Left cardiac atrium (tissue), 4 donors: ENCODE measurements at places on chromosomes 12 and 14.

GRCh38 chr14:77000340-77001270, 27.9 kb downstream of the IRF2BPL start:
- peak; percentile 48 for DNase-seq

- DNase-seq = peak; percentile 65
Measured at GRCh38 chr12:25151476-25151875, 43.5 kb downstream of the DNAI7 start.

DNA sequence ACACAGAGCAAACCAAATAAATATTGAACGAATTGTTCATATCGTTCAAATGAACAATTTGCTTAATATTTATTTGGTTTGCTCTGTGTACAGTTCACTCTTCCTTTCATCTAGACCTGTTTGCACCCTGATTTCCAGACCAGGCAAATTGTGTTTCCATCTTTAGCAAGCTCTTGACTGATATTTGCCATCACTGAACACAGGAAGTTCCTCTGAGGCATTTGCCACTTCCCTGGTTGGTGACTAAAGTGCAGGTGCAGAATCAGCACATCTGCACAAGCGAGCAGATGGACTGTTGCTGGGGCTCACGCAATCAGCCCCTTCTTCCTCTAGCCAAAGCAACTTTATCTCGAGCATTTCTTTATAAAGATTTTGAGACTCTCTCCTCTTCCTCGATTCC, 112.9 kb downstream of the DAAM1 start:
- DNase-seq = no peak

DNA sequence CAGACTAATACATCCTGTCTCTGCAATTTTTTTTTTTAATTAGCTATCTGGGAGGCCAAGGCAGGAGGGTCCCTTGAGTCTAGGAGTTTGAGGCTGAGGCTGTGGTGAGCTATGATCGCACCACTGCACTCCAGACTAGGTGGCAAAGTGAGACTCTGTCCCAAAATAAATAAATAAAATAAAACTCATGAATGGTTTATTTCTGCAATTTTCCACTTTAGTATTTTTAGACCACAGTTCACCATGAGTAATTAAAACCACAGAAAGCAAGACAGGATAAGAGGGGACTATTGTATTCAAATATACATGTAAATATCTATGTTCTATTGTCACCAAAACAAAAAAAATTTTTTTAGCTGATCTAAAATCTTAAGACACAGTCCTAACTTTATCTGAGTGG, 17.8 kb downstream of the TAOK3 start:
- no peak for DNase-seq

DNA sequence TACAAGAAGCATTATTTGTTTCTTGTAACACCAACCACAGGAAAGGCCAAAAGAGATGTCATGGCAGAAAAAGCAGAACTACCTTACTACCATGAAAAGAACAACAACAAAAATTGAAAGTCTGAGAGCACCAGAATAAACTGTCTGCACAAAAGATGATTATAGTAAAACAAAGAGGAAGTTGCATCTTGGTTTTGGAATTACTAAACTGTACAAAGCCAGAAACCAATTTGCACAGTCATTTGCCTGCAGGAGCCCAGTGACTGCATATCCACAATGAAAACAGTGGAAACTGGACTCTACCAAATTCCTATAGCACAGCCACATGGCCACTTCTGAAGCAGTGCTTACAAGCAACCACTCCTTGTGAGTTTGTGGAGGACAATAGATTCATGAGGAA, 276.2 kb downstream of the SSPN start:
- DNase-seq = no peak

DNA sequence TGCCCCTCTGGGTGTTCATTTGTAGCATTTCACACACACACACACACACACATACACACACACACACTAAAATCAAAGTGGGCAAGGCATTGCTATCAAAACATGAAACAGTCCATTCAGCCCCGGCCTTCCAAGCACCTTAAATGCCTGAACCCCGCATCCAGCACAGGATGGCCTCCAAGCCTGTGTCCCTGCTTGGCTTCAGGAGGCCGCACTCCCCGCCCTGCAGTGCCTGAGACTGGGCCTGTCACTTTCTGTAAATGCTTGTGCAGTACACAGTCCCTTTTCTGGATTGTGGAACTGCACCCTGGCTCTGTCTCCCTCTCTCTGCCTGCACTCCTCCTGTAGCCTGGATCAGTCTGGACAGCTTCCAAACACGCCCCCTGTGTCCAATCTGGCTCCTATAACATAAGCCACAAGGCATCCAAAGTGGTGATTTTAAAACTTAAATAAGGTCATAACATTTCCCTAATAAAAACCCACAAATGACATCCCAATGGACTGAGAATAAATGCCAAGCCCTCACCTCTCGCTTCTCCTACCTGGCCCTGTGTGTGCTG, 972.2 kb upstream of the TMEM132C start:
- no peak for DNase-seq

DNA sequence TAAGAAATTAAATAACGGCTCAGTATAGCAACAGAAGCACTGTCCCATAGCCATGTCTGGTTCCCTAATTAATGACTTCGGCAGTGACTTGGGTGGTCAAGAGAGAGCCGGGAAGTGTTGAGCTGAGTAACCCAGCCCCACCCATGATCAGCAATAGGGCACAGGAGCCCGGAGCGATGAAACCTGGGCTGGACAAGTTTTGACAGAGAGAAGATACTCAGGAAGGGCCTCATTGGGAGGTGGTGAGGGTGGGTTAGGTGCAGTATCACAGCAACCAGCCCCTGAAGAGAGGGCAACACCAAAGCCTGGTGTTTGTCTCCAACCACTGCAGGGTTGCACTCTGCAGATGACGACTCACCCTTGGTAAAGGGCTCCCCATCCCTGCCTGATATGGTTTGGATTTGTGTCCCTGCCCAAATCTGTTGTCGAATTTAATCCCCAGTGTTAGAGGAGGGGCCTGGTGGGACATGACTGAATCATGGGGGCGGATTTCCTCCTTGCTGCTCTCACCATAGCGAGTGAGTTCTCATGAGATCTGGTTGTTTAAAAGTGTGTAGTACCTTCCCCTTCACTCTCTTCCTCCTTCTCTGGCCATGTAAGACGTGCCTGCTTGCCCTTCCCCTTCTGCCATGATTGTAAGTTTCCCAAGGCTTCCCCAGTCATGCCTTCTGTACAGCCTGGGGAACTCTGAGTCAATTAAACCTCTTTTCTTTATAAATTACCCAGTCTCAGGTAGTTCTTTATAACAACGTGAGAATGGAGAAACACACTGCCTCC, 124.9 kb upstream of the MED13L start:
- DNase-seq = no peak

DNA sequence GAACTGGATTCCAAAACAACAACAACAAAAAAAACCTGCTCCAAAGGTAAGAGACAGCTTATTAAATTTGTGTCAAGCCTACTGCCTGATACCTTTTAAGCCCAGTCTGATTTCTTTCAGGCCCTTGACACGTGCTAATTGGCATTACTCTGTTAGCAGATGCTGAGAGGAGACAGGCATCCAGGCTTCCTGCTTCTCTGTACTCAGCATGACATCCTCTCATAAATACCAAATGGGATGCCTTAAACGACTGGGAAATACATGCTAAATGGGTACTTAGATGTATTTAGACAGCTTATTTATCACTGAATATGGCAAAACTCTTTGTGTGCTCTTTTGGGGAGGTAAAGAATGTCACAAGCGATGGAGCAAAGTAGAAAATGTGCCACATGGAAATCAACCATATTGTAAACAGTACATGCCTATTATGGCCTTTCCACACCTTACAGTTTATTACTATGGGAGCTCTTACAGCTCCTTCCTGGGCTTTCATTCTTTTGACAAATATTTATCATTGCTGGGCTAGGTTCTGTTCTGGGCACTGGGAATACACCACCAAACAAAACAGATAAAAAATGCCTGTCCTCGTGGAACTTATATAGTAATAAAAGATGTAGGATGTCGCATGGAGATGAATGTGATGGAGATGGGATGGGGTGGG, 11.5 kb upstream of the PCED1B start:
- DNase-seq = no peak

DNA sequence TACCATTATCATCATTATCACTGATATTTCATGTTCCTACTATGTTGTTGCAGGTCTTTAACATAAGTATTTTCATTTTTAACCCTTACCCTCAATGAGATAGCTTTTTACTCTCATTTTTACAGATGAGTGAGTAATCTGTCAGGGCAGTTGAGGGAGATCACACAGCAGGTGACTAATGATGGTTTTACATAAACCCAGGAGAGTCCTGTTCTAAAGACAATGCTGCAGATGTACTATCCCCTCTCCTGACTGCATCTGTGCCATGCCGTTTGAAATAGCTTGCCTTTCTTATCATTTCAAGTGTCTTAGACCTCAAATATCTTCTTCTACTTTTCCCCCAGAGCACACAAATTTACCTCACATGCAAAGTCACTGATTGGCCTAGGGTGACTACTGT, 1552.1 kb upstream of the SEL1L start:
- DNase-seq = no peak

DNA sequence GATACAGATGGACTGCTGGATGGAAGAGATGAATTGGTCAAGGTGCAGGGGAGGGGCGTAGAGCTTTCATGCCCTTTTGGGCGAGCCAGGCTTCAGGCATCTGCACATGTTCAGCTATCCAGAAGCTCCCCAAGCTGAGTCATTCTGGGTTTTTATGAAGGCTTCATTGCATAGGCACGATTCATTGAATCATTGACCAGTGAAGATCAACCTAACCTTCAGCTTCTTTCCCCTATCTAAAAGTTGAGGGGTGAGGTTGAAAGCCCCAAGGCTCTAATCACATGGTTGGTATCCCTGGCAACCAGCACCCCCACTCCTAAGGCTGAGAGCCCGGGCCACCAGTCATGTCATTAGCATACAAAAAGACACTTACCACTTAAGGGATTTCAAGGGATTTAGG, 36.3 kb downstream of the RPS29 start:
- no peak for DNase-seq

- DNase-seq = no peak
Measured at GRCh38 chr12:46548605-46549071, 176.1 kb upstream of the SLC38A2 start.

GRCh38 chr14:49189375-49189774, 396.8 kb downstream of the RPS29 start:
- DNase-seq = no peak

GRCh38 chr12:120015313-120015712, 26.3 kb downstream of the BICDL1 start:
- DNase-seq = no peak

DNA sequence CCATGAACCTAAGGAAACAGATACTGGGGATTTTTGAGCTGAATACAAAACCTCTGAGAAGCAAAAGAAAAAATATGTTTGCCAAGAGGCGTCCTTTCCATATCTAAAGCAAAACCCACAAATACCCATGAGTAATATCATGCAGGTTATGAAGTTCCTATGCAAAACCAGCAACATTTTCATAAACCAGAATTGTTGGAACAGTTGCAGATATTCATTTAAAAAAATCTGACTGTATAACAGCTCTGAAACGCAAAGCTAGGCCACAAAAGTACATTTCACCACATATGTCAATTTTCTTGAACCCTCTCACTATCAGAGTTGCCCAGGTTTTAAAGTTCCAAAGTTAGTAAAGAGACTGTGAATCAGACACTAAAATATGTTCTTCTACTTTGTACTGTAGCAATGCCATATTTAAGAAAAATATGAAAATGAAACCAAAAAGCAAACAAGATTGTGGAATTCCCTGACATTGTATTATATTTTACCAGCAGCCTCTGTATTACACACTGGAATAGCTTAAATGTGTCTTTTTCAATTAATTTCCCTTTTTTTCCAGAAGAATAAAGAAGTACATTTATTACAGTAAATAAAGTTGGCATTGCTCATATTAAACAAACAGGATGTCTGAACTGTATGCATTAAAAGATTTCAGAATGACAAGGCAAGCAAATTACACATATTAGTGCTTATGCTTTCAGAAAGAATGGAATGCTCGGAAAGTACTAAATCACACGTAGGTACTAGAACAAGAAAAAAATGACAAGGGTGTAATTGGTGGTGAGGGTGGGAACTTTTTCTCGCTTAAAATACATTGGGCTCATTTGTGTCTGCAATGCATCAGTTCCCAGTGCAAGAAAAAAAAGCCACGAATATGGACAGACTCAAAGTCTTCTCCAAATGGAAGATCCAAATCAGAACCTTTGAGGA, 33.6 kb upstream of the HIF1A start:
- no peak for DNase-seq

- no peak for DNase-seq
Measured at GRCh38 chr12:110243227-110243626, 37.8 kb upstream of the ATP2A2 start.

- DNase-seq = no peak
Measured at GRCh38 chr12:25655702-25656101, 102.6 kb upstream of the LMNTD1 start.

- no peak for DNase-seq
Measured at GRCh38 chr12:63814146-63814772, 30.2 kb upstream of the SRGAP1 start.

DNA sequence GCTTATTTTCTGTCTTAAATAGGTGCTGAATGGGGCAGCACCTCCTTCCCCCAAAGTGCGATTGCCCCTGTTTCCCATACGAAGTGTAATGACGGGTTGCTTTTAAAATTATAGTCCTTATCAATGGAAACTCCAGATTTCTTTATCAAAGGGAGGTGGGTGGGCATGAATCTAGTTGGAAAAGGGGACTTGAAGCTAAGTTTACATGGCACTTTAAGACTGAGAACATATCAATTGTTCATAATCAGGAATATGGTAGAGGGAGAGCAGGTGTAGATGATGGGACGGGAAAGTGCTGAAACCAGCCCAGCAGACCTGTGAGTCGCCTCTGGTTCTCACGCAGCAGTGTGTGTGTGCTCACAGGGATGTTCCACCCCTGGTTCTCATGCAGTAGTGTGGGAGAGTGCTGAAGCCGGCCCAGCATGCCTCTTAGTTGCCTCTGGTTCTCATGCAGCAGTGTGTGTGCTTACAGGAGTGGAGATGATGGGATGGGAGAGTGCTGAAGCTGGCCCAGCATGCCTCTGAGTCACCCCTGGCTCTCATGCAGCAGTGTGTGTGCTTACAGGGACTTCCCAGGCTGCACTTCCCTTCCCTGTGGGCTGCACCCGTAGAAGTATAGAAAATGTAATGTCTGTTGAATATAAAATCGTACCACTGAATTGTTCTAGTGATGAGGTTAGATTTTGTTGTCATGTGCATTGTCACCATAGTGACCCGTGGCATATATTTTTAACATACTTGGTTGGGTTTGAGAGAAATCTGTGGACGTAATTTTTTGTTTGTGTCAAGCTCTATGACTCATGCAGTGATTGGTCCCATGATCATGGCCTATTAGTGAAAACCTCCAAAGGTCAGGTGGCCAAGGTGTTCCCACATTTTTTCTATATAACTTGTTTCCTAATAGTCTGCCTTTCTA, 51.6 kb downstream of the GPATCH2L start:
- DNase-seq = peak; percentile 29

DNA sequence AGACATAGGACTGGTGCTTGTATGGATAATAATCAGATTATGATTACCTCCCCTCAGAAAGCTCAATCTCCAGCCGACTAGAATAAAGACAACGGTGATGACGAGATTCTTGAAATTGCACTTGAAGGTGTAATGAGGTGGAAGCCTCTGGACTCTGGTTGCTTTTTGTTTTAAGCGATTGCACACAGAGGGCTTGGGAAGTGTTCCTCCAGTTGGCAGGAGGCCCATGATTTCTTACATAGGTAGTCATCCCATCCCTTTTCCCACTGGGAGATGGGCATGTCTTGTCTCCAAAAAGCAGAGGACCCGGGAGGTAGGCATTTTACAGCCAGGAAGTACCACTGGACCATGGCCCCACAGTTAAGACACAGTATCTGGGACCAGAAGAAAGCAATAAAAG, 165.7 kb upstream of the FKBP4 start:
- DNase-seq = no peak

GRCh38 chr12:68206446-68206845, 19.2 kb downstream of the IL26 start:
- DNase-seq = no peak
